AG09309 (cell line): ENCODE measurements at places on chromosomes 3 and 15.

GRCh38 chr15:62505762-62506161 is 340.7 kb upstream of the C2CD4B start:
- no peak for DNase-seq

DNA sequence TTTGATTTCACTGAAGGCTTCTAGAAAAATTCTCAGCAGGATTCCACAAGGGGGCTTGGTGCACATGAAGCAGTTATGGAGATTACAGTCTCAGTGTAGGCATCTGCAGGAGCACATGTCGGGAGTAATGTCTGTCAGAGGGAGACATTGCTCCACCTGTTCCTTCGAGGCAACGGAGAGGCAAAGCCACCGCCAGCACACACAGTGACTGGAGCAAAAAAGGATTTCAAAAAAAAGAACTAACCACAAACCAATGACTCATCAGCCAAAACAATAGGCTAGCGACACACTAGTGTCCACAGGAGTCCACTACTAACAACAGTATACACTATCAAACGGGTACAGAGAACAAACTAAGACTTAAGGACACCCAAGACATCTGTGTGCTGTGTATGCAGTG is 68.9 kb downstream of the NPTN start:
- no peak for DNase-seq

- peak; percentile 20 for DNase-seq
These were observed at the start of the genes SNRPN and SNURF for GRCh38 chr15:24954783-24955530. SNRPN (plus strand) TSS chr15:24954987; CDS start chr15:24974454, 19,467 bp downstream. SNURF (plus strand) TSS chr15:24954987; CDS start chr15:24955049, 62 bp downstream.

DNA sequence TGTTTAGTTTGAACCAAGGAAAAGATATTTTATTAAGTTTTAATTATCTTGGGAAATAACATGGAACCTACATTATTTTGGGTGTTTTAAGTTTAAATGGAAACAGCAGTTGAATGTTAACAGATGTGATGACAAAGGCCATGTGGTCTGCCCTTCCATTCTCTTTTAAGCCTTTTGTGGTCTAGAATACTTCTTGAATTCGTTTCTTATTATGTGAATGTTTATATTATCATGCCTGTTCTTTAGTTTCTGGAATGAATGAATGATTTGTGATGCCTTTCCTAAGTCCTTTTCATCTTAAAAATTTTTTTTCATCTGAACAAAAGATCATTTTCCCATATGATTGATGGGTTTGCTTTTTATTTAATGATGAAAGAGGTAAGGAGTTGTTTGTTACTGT is 44.6 kb downstream of the SNRK start:
- DNase-seq: no peak

DNA sequence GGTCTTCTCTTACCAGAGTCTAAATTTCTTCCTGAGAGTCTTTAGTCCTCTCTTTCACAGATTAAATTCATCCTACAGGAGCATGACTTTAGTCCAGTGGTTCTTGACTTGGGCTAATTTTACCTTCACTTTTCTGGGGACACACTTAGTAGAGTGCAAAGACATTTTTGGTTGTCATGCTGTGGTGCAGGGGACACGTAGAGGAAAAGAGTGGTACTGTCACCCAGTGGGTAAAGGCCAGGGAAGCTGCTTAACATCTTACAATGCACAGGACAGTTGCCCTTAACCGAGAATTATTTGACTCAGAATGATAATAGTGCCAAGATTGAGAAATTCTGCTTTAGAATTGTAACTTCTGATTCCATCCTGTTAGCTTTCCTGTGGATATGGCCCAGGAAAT is 772.5 kb upstream of the GRM7 start:
- no peak for DNase-seq

DNA sequence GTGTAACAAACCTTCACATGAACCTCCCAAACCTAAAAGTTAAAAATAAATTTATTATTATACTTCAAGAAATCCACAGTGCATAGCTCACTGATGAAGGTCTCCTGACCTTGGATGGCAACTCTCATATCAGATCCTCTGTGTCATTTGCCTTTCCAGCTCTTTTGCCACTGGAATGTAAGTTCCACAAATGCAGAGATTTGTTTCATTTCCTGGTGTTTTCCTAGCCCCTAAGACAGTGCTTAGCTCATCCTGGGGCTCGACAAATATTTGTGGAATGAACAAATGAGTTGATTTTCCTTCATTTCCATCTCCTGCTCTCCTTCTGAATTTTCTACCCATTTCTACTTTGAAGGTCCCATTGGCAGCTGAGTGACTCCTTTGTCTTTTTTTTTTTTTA is 56.0 kb downstream of the FRMD4B start:
- no peak for DNase-seq

GRCh38 chr3:54755756-54756155 is 172.1 kb downstream of the LRTM1 start:
- DNase-seq: peak; percentile 20

- no peak for DNase-seq
These were observed 39.4 kb upstream of the FRMD4B start for GRCh38 chr3:69425249-69425648.

- DNase-seq: no peak
These were observed 29.8 kb upstream of the PRR23E start for GRCh38 chr3:127162947-127163645.

DNA sequence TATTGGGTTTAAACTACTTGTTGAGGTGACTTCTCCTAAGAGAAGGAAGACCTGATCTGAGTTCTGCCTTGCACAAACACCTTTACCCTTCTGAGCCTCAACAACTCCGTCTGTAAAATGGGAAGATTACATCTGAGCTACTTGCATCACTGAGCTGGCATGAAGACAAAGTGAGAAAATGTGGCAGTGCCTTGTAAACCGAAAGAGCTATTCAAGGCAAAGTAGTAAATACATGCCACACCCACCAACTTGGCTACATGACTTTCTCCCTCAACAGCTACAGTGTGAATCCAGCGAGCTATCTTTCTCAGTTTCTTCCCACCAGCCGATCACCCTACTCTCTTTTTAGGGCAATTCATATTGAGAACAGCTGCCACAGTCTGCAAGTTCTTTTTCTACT is 148.3 kb downstream of the FOXB1 start:
- no peak for DNase-seq

DNA sequence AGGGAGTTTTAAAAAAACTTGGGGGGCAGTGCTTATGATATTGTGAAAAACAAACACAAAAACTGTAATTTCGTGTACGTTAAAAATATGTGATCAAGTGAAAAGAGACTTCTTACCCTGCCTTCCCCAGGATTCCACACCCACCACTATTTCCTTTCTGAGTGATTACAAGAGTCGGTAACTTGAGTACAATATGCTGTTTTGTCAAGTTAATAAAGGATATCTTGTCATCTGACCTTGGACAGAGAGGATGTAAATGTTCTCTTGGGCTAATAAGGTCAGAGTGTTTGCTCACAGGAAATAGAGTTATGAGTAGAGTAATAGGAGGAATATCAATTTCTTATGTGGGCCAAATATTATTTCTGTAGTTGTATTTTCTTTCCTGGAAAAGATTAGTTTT is 68.1 kb downstream of the NOX5 start:
- no peak for DNase-seq

GRCh38 chr3:120496278-120497002 is 45.6 kb upstream of the FSTL1 start:
- DNase-seq: peak; percentile 58

DNA sequence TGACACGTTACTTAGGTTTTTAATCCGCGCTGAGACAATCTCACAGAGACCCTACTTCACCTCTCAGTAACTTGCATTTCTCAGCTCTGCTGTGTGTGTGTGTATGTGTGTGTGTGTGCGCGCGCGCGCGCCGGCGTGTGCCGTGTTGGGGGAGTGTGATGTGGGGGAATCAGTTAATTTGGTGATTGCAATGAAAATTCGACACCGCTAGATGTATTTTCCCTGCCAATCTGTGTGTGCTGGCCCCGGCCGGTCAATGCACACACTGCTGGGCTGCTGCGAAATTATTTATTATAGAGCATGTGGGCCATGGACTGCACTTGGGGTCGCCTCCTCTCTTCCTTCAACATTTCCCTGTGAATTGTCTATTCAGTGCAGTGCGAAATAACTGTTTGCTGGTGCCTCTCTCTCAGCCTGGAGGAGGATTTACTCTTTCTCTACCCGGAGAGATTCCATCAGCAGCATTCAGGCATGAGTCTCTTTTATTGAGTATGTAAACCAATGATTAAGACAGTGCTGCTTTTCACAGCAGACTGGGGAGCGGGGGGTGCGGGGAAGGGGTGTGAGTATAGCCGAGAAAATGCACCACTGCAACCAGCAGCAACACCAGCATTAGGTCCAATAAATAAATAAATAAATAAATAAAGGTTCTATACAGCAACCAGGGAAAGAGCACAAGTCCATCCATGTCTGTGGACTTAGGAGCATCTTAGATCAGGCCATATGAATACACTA is 2.9 kb downstream of the CADM2 start:
- no peak for DNase-seq

DNA sequence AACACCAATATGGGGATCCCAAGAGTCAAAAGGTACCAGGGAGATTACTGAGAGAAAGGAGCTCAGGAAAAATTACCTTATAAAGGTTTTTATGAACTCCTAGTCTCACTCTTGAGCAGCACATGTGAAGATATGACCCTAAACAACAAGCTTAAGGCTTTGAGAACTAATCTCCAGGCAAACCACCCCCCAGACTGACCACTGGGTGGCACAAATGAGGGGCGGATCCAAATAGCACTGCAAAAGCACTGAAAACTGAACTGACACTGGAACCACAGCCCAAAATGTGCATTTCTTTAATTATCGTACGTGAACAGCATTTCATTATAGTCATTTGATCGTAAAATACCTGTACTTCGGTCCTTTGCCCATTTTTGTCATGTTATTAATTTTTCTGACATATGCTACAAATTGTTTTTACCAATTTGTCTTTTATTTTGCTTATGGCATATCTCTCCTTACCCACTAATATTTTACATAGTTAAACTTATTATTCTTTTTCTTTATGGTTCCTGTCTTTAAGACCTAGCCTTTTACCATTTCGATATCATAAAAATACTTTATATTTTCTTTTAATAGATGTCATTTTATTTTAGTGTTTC is 31.5 kb upstream of the TFDP2 start:
- DNase-seq: no peak

DNA sequence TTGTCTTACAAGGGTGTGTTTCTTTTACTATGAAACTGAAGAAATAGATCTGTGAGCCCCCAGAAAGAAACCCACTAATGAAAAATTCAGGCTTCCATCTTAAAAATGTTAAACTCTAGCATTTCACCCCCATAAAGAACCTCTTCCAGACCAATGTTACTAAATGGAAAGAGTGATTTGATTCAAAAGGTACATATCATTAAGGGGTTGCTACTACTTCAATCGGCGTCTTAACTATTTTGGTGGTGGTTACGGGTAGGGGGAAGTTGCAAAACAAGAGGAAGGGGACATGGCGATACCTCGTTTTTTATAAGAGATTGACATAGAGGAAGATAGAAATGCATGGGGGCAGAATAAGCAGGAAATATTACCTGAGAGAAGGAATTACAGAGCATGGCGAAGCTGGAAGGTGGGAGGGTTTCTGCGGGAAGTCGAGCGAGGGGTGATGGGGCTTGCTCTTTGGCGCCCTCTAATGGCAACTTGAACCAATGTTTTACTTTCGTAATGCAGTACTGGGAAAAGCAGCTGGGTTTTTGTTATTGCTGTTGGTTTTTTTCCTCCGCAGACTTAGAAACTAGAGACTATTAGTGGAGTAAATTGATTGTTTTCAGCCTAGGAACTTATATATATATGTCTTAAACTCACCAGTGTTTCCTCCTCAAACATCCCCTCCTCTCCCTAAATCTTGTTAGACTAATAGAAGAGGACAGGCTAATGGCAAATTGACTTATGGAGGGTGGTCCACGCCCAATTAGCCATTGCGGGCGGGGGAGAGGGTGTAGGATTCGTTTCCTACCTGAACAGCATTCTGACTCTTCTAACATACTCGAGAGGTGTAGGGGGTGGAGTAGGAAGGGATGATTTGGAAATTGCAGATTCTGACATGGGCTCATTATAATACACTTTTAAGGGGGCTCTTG is 11.3 kb upstream of the SOX2 start:
- peak; percentile 11 for DNase-seq

- DNase-seq: peak; percentile 59
These were observed 45.9 kb downstream of the CHAC1 start for GRCh38 chr15:40999190-40999589.

DNA sequence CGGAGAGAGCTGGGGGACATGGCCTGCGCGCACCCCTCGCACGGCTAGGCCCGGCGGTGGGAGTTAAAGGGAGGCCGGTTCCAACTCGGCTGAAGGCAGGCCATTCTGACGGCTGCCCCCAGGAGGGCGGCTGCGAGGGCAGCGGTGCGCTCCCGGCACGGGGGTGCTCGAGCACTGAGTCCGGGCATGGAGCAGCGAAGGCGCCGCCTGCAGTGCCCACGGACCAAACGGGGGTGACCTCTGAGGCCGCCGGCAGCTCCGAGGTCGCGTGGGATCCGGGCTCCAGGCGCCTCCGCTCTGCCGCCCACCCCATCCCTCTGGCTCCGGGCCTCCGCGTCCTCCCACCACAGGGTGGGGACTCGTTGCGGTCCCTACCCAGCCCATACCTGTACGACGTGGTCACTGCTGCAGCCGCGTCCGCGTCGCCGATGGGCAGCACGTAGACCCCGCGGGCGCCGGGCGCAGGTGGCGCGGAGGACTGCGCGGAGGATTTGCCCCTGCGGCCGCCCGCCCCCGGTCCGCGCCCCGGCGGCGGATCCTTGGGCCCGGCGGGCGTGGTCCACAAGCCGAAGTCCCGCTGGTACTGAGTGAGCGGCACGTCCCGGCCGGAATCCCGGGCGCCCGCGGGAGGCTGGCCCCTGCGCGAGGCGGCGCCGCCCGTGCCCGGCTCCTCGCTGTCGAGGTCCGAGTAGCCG is 469 bp downstream of the MAP6D1 start:
- DNase-seq: no peak

DNA sequence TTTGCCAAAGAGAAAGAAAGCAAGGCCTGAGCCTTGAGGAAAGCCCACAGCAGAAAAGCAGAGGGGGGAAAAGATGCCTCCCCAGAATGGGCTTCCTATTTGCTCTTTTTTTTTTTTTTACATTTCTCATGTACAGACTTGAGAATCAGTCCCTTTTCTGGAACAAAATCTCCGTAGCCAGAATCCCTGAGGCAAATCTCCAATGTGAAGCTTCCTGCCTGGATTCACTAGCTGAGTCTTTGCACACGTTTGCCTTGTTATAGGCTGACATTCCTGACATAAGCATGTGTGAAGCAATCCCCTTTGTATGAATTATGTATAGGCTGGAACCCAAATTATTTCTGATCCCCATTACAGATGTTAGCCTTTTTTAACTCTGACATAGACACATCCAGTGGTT is 52.2 kb upstream of the ACTL6A start:
- DNase-seq: no peak

DNA sequence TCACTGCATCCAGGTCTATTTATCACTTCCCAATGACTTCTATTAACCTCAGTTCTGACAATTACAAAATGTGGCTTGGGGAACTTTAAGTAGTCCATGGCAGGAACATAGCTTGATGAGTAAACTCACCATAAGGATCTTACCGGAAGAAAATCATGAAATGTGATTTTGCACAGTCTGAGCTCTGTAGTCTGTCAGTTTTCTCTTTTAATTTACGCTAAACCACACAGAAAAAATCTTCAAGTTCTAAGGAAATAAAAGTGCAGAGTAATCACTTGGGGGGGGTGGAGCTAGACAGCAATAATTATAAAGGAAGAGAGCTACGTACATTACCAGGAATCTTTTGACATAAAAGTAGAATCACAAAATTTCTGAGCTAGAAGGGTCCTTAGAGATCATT is 9.2 kb downstream of the TBC1D5 start:
- DNase-seq: no peak

GRCh38 chr15:63041974-63042876 is at the start of gene TPM1:
TPM1 (plus strand) TSS chr15:63042747; CDS start chr15:63042830, 83 bp downstream.
- DNase-seq: peak; percentile 74
